ENCODE measurements at places on chromosomes 7 and 10.
A peak's percentile ranks its signal among the peaks of the same experiment; 100 is the strongest.

GRCh38 chr7:131454498-131454897 lies 101.9 kb downstream of the PODXL start:
- DNase-seq, result no peak

DNA sequence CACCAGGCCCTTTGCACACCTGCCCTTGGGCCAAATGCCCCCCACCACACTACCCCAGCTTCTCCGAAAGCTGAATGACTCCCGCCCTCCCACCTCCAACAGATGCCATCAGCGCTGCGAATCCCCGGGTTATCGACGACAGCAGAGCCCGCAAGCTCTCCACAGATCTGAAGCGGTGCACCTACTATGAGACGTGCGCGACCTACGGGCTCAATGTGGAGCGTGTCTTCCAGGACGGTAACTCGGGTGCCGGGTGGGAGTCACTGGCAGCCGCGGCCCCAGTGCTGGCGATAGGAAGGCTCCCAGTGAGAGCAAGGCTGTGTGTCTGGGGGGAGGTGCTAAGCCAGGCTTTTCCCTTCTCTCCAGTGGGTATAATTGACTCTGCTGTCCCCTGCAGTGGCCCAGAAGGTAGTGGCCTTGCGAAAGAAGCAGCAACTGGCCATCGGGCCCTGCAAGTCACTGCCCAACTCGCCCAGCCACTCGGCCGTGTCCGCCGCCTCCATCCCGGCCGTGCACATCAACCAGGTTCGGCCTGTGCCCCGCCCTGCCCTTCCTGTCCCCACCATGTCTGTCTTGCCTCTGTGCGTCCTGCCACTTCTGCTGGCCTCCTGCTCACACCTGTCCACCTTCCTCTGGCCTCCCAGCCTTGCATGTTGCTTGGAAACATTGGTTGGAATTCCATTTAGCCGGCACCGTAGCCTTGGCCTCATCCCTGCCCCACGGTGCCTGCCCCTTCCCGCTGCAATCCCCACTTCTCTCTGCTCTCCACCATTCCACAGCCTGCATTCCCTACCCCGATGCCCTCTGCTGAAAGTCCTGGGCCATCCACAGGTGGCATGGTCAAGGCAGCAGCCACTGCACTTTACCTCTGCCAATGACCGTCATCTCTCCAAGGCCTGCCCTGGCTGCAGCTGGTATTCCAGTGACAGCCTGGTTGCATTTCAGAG lies 32.1 kb downstream of the AGAP3 start:
- no peak for DNase-seq

- no peak for DNase-seq
These were observed 26.3 kb upstream of the IFRD1 start for GRCh38 chr7:112423987-112424386.

GRCh38 chr7:73610105-73610504 lies 14.2 kb downstream of the MLXIPL start:
- no peak for DNase-seq

GRCh38 chr10:79378383-79378646 lies 31.0 kb downstream of the PPIF start:
- DNase-seq, result no peak

- peak; percentile 86 for DNase-seq
These were observed 94.1 kb downstream of the PIP4K2A start for GRCh38 chr10:22620140-22620857.

DNA sequence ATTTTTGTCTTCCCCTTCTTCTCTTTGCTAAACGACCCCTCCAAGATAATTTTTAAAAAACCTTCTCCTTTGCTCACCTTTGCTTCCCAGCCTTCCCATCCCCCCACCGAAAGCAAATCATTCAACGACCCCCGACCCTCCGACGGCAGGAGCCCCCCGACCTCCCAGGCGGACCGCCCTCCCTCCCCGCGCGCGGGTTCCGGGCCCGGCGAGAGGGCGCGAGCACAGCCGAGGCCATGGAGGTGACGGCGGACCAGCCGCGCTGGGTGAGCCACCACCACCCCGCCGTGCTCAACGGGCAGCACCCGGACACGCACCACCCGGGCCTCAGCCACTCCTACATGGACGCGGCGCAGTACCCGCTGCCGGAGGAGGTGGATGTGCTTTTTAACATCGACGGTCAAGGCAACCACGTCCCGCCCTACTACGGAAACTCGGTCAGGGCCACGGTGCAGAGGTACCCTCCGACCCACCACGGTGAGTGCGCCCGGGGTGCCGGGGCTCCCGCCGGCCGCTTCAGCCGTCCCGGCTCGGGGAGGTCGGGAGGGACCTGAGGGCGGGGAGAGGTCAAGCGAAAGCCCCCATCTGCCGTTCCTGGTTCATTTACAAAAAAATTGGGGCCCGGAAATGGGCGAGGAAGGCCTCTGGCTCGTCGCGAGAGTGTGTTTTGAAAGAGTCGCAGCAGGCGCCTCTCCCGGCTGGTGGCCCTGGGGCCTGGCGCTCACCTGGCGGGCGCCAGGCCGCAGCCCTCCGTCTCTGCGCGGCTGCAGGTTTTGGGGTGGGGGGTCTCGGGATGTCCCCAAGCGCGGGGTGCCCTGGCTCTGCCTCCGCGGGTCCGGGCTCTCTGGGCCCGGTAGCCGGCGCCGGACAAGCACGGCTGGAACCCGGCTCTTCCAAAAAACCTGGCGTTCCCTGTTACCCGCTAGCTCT lies 1.2 kb downstream of the GATA3 start:
- no peak for DNase-seq

DNA sequence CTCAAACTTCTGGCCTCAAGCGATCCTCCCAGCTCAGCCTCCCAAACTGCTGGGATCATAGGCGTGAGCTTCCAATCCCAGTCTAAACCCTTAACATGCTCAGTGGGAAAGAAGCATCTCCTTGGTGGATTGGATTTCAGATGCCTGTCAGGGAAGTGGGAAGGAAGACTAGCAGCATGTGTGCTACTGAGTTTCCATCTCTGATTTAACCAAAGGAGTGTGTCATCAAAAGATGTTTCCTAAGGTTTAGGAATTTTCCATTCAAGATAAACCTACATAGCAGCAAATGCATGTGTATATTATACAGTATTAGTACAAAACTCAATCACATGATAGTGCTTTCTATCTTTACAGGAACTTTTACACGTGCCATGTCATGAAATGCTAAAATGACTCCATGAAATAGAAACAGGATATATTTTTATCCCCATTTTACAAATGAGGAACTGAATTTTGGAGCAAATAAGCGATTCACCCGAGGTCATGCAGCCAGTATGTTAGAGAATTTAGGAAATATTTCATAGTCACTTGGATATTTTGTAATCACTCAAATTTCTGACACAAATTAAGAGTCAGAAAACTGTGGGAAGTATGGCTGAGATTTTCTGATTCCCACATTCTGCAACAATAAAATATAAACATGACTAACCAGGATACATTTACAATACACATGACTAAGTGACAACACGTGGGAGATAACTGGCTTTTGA lies 11.4 kb upstream of the TMEM26 start:
- DNase-seq, result no peak

DNA sequence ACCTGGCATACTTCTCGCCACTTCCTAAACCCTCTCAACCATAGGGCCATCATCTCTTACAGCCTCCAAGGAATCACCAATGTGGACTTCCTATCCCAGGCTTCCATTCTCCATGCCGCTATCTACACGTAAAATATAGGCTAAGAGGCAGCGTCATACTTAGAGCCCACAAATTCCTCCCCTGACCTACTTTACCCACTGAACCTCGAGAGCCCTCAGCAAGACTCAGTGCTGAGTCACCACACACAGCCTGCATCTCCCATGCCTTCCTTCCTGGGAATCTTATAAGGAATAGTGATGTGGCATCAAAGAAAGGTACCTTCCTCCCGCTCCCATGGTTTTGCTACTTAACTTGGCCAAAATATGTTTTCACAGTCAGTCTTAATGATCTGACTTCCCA lies 435.6 kb upstream of the NFE2L3 start:
- DNase-seq, result no peak

GRCh38 chr10:71009126-71009525 lies 120.8 kb upstream of the PCBD1 start:
- DNase-seq, result no peak

DNA sequence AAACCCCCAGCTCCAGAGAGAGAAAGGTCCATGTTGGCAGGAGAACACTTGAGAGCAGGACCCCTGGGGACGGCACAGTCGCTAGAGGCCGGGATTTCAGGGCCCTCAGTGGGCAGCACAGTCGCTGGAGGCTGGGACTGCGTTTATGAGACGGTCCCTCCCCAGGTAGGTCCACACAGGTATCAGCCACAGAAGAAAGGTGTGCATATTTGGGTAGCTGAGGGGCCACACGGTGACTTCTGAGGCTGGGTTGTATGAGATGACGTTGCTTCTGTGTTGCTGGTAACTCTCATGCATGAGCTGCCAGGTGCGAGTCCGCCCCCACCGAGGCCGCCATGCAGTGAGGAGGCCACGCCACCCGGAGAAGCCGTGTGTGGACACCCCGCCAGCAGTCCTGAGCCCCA lies 56.9 kb upstream of the PPP2R2D start:
- no peak for DNase-seq

DNA sequence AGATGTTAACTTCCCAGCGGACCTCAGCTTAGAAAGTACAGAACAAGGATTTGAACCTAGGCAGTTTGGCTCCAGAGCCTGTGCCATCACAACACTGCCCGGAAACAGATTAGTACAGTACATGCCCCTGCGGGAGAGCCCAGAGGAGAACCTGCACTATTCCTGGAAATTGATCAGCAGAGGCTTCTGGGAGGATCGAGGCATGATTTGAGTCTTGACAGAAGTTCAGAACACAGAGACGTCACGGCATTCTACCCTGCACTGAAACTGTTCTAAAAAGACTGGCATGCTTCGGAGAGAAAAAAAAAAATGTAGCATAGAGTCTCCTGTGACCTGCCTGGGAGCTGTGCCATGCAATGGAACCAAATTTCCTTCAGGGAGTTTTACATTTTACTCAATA lies 9.2 kb upstream of the IL6 start:
- DNase-seq, result no peak

DNA sequence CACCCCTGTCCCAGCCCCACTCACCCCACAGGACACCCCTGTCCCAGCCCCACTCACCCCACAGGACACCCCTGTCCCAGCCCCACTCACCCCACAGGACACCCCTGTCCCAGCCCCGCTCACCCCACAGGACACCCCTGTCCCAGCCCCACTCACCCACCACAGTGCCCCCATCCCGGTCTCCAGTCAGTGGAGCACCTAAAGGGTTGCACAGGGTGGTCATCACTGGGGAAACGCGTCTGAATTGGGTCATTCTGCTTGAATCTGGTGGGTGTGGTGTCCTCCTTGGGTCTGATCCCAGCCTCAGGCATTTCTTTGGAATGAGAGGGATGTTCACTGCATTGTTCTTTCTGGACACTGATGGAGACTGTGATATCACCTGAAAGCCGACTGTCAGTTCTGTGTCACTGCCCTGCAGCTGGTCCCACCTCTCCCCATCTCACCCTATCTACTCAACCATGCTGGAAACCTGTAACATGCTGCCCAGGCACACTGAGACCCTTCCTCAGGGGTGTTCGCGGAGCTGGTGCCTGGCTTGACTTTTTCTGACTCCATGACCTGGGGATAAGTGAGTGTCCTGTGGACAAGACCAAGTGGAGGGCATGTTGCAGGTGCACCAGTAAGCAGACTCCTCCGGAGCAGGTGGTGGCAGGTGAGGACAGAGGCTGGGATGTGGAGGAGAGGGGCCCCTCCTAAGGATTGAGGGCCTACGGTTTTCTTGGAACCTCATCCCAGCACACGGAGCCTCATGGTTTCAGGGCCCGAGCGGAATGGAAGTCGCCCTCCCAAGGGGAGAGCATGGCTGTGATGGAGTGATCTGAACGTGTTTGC lies 262.5 kb upstream of the PPP2R2D start:
- no peak for DNase-seq

DNA sequence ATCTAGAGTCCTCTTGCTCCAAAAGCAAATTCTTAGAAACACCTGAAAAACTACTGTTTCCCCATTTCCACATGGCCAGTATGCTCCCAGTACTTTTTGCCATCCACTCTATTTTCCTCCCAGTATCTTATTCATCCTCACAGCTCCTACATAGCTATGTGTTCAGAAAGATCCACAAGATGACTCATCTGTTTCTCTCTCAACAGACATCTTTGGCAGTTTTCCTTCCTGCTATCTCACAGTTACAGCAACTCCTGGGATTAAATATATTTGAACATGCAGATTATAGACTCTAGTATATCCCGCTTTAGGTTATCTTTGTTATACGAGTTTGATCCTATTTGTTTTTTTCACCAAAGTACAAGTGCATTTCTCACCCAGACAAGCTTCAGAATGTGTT lies 675.6 kb upstream of the POT1 start:
- no peak for DNase-seq

DNA sequence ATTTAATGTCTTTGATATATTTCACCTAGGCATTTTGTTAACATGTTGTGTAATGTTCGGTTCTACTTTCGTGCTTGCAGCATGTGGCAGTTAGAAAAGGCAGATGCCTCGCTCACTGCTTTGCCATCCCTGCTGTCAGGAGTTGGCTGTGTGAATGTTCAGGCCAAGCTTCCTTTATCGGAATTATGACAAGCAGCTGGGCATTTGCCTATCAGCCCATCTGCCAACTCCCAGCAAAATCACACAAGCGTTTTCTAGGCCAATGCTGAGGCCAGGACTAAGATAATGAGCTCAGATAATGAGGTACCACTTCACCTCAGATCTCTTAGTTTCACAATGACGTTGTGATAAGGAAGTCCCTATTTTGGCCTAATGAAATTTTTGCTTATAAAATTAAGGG lies 212.7 kb upstream of the FAM3C start:
- no peak for DNase-seq

DNA sequence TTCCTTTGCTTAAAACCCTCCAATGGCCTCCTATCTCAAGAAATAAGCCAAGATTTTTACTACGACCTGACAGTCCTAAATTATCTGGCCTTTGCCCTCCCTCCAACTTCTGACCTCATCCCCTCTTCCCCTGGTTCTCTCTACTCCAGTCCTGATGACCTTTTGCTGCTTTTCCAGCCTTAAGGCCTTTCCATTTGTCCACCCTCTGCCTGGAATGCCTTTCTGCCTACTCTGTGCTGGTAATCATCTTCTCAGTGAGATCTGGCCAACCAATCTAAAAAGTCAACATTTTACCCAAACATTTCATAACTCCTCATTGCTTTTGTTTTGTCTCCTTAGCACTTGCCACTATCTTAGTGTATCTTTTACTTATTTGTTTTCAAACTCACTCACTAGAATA lies 75.7 kb downstream of the VPS41 start:
- DNase-seq, result no peak

DNA sequence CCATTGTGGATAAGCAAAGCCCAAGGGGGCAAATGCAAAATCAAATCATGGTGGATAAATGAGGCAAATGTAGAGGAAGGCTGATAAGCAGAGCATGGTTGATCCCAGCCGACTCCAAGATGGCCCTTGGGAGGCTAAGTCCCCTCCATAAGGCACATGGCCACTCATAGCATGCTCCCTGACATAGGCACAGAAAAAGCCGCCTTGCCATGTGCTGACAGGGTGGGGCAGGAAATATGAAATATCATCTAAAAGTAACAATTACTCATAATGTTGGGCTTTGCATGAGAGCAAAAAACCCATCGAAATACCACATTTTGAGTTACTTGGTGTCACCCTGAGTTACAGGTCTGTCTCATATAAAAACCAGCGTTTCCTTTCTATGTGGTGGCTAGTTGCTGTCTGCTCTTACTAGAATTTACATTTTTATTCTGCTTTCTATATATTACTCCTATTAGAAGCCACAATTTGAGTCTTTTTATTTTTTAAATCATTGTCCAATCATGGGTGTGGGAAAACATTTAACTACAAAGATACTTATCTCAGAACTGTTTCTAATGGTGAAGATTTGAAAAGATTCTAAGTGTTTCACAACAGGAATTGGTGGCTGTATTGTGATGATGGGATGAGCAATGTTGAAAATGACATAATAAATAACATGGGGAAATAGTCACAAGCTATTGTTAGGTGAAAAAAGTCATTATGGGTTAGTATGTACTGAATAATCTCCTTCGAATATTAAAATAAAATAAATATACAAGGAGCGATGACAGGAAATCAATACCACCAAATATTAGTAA lies 102.7 kb downstream of the CUBN start:
- DNase-seq, result no peak
